PC-9 (cell line): ENCODE measurements at places on chromosomes 3 and 15. TPM values are rescaled to one million over a fixed set of nuclear protein-coding genes. Genes with fewer than 3 reads are reported as not detected.

DZIP1L gene
- total RNA-seq = 2.3 and 6.1 TPM in 2 replicates

GXYLT2 gene
- total RNA-seq = 1.7 and 2.9 TPM in 2 replicates

GABRB3 gene
- total RNA-seq = 4.9 and 6.3 TPM in 2 replicates

FANCD2OS gene
- total RNA-seq = not detected in 2 replicates

ITIH1 gene
- total RNA-seq = not detected in 2 replicates

THSD4 gene
- 29.3 and 33.1 TPM in 2 replicates for total RNA-seq

PLCH1 gene
- 0.73 and 1.4 TPM in 2 replicates for total RNA-seq

TTLL13 gene
- 0.93 and 0.96 TPM in 2 replicates for total RNA-seq

CNTN4 gene
- not detected in 2 replicates for total RNA-seq

GRCh38 chr15:88022716-88023115 lies 233.8 kb downstream of the NTRK3 start:
- H3K36me3 ChIP-seq = no peaks in the 10 kb centered on the region
- DNase-seq = no peak
- no peak overlapping the region for H3K27ac ChIP-seq
- H3K4me3 ChIP-seq = no peak overlapping the region

DNA sequence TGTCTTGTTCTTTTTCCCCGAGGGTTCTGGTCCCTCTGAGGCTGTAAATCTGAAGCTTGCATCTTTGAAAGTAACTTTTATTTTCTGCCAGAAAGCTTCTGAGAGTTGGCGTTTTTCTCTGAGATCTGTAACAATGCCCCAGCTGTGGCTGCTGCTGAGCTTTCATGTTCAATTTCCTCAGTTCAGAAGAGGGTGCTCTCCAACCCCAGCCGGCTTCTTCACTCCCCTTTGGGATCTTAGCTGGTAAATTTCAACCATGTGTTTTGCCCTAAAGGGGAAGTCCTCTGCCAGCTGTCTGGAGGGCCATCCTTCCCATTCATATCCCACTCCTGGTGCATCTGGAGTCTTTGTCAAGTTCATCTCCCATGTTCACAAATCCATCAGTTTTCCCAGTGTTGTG lies 18.3 kb upstream of the CFAP100 start:
- H3K27ac ChIP-seq = no peak overlapping the region
- no peaks in the 10 kb centered on the region for H3K4me1 ChIP-seq
- H3K36me3 ChIP-seq = no peaks in the 10 kb centered on the region
- H3K4me3 ChIP-seq = no peak overlapping the region
- no peak for DNase-seq

- DNase-seq = peak; percentile 47
- H3K27me3 ChIP-seq = no peaks in the 10 kb centered on the region
- H3K27ac ChIP-seq = peak overlapping the region; percentile 81
- H3K4me3 ChIP-seq = no peak overlapping the region
- peaks cover 44% of the 10 kb centered on the region for H3K4me1 ChIP-seq
- no peaks in the 10 kb centered on the region; the same call in 1 of the 2 replicates for H3K36me3 ChIP-seq
Observed at GRCh38 chr15:80596521-80596976, 98.6 kb upstream of the ABHD17C start.

DNA sequence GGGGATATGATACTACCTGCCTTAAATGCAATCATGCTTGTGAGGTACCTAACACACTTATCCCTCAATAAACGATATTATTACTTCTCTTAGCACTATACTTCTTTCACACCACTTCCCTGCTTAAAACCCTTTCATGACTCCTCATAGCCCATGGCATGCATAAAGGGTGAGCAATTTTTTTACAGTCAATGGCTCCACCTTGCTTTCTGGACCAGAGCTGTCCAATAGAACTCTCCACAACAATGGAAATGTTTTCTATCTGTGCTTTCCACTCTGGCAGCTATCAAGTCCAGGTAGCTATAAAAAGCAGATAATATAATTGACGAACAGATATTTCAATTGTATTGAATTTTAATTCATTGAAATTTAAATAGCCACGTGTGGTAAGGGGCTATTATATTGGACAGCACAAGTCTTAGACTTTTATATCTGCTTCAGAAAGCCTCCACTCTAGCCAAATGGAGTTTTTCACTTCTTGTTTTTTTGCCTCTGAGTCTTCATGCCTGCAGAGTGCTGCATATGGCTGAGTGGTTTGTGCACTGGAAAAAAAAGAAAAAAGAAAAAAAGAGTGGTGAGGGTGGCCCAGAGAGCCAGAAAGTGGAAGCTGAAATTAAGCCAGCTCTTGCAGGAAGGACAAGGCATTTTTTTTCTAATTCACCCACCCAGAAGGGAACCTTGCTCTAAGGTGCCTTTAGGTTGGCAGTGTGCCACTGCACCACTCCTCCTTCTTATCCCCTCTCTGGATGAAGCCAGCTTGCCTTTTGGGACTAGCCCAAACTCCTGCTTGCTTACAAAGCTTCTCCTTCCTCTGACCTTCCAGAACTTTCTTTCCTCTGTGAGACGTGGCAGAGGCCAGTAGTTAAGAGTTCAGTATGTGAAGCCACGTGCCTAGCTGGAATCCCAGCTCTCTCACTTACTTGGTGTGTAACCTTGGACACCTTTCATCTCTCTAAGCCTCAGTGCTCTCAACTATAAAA lies 239.0 kb upstream of the LRTM1 start:
- no peaks in the 10 kb centered on the region for H3K36me3 ChIP-seq
- no peak for DNase-seq
- H3K4me1 ChIP-seq = no peaks in the 10 kb centered on the region
- H3K27me3 ChIP-seq = no peaks in the 10 kb centered on the region
- no peak overlapping the region for H3K27ac ChIP-seq

GRCh38 chr3:151837057-151837456 lies 23.1 kb downstream of the AADAC start:
- no peak overlapping the region for H3K4me3 ChIP-seq
- no peaks in the 10 kb centered on the region for H3K27me3 ChIP-seq
- peaks cover 16% of the 10 kb centered on the region for H3K4me1 ChIP-seq
- peak overlapping the region; percentile 61 for H3K27ac ChIP-seq
- no peaks in the 10 kb centered on the region for H3K36me3 ChIP-seq

DNA sequence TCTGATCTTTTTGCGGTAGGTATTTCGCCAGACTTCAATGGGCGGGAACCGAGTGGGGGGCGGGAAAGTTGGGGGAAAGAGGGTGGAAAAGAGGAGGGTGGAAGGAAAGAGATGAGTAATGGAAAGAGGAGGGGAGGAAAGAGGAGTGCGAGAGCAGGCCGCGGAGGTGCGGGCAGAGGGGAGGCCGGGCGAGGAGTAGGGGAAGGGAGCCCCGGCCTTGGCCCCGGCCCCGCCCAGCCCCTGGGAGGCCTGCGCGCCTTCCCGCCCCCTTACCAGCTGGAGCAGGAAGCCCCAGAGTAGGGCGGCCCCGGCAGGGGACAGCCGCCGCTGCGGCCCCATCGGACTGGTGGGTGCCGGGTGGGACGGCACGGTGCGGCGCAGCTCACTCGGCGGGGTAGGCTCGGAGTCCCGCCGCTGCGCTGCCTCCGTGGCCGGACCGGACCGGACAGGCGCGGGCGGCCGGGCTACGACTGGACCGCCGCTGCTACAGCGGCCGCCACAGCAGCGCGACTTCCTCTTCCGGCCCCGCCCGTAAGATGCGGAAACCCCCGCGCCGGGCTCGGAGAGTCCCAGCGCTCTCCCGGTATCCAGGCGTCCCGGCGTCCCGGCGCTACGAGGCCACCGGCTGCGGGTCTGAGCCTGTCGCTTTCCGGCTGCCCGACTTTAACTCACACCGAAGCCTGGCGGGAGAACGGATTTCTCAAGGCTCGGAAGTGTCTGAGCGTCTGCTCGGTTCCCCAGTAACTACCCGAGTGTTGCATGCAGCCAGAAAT lies at the start of gene SPPL2A:
Gene SPPL2A, minus strand, starts transcription at position 512 of the 773 bp plus-strand sequence. Its CDS starts 173 bp downstream, at position 339.
- peak within 1 kb of the TSS; percentile 46 for H3K27ac ChIP-seq
- no peaks in the 10 kb centered on the region for H3K27me3 ChIP-seq
- H3K4me1 ChIP-seq = peaks cover 7% of the 10 kb centered on the region
- DNase-seq = peak; percentile 77
- peak within 1 kb of the TSS; percentile 82 for H3K4me3 ChIP-seq
- H3K36me3 ChIP-seq = no peaks in the 10 kb centered on the region

- H3K4me3 ChIP-seq = no peak overlapping the region
- H3K27ac ChIP-seq = no peak overlapping the region
- no peak for DNase-seq
Observed at GRCh38 chr3:151859905-151860304, 13.5 kb upstream of the SUCNR1 start.

DNA sequence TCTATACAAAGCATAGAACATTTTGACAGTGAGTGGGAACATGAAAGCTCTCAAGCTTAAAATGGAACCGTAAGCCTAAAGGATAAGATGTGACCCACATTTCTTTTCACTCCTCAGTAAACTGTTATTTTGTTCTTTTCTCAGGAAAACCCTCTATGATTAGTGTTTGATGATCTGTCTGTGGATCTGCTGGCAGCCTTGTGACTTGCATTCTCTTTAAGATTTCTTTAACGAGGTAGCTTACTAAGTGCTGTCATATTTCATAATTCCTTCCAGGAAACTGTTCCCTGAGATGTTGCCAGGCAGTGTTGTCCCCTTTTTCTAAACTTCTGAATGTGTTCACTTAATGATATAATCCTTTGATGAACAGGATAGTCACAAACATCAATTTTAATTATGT lies 167.6 kb downstream of the PYDC2 start:
- no peak overlapping the region for H3K4me3 ChIP-seq
- no peak overlapping the region for H3K27ac ChIP-seq
- no peak for DNase-seq
- H3K4me1 ChIP-seq = no peaks in the 10 kb centered on the region

DNA sequence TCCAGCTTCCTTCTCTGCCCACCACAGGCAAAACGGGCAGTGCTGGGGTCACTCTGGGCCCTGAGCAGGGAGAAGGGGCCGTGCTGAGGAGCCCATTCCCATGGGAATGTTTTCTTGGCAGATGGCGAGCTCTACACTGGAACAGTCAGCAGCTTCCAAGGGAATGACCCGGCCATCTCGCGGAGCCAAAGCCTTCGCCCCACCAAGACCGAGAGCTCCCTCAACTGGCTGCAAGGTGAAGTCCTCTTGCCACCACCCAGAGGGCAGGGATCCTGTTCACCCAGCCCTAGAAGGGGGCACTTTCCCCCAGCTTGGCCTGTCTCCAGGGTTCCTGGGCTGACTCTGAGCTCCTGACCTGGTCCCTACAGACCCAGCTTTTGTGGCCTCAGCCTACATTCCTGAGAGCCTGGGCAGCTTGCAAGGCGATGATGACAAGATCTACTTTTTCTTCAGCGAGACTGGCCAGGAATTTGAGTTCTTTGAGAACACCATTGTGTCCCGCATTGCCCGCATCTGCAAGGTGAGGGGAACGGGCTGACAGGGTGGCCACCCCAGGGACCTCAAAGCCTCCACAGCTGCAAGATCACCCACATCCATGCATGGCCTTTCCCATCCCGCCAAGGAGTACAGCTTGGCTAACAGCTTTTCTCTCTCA lies 12.4 kb downstream of the CIB1 start:
- DNase-seq = peak; percentile 57
- no peak overlapping the region for H3K4me3 ChIP-seq
- no peaks in the 10 kb centered on the region for H3K27me3 ChIP-seq
- no peaks in the 10 kb centered on the region for H3K4me1 ChIP-seq
- peaks cover 43% of the 10 kb centered on the region for H3K36me3 ChIP-seq

DNA sequence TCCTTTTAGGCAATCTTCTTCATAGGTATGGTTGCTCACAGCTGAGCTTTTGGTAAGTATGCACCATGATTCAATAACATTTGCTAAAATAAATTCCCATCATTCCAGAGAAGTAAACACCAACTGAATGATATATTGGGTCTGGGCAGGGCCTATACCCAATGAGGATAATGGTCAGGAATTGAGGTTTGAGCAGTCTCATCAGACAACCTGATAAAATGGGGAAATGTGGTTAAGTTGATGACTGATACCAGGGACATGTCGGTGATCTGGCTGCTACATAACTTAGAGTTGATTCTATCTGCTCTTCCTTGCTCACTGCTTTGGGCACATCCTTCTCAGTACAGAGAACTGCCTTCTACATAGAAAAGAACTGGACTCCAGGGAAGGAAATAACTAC lies 92.9 kb downstream of the GPR156 start:
- H3K27ac ChIP-seq = no peak overlapping the region
- no peak overlapping the region for H3K4me3 ChIP-seq
- DNase-seq = no peak
- no peaks in the 10 kb centered on the region for H3K36me3 ChIP-seq

DNA sequence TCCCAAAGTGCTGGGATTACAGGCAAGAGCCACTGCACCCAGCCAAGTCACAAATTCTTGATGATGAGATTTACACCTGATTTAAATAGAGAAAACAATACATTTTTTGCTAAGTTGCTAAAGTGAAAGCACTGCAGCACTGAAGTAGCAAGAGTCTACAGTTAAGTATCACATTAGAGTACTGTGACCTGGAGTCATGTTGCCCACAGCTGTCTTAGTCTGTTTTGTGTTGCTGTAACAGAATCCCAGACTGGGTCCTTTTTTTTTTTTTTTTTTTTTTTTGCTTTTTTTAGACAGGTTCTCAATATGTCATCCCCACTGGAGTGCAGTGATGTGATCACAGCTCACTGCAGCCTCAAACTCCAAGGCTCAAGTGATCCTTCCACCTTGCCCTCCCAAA lies 23.2 kb upstream of the GNB4 start:
- no peak for DNase-seq
- no peaks in the 10 kb centered on the region for H3K4me1 ChIP-seq
- no peak overlapping the region for H3K4me3 ChIP-seq
- H3K27me3 ChIP-seq = no peaks in the 10 kb centered on the region
- H3K36me3 ChIP-seq = no peaks in the 10 kb centered on the region

GRCh38 chr15:40637221-40637745 lies 43.2 kb downstream of the KNL1 start:
- H3K4me1 ChIP-seq = no peaks in the 10 kb centered on the region
- no peaks in the 10 kb centered on the region for H3K27me3 ChIP-seq
- H3K4me3 ChIP-seq = no peak overlapping the region

- no peaks in the 10 kb centered on the region for H3K36me3 ChIP-seq
- H3K4me1 ChIP-seq = no peaks in the 10 kb centered on the region
- H3K27me3 ChIP-seq = no peaks in the 10 kb centered on the region
- DNase-seq = no peak
Observed at GRCh38 chr15:49919034-49919433, 200.0 kb downstream of the ATP8B4 start.
